ENCODE measurements at places on chromosomes 5 and 9. TPM values are rescaled to one million over a fixed set of nuclear protein-coding genes. Genes with fewer than 3 reads are reported as not detected.

- no peak for ATAC-seq
These were observed 334.4 kb downstream of the KCTD16 start for GRCh38 chr5:144504929-144505577.

The OLFM1 gene
- total RNA-seq: 13.5 TPM

DNA sequence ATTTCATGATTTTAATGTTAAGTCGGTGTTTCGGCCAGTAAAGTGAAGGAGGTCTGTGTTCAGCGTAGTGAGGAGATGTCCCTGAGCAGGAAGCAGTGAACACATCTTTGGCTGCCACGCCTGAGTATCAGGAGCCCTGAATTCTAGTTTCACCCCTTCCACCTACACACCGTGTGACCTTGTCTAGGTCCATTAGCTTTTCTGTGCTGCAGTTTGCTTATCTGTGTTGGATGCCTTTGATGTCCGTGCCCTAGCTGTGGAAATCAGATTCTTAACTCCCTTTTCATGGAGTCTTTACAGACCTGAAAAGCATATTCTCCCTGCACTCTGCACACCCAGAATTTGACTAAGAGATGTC, 601 bp downstream of the FBXO38 start:
- no peak for ATAC-seq

- ATAC-seq: no peak
These were observed 114.3 kb upstream of the EPB41L4A start for GRCh38 chr5:112533362-112533761.

The NRG2 gene
- 5.2 TPM for total RNA-seq

DNA sequence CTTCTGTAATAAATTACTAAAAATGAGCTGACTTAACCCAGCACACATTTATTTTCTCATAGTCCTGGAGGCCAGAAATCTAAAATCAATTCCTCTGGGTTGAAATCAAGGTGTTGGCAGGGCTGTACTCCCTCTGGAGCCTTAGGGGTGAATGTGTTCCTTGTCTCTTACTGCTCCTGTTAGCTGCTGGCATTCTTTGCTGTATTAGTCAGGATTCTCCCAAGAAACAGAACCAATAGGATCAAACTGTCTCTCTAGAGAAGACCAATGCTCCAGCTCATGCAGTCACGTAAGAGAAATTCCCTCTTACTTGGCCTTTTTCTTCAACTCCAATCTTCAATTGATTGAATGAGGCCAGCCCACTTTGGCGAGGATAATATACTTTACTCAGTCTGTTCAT, 15.3 kb upstream of the CD180 start:
- ATAC-seq: no peak

GRCh38 chr5:120405923-120406322, 58.2 kb upstream of the PRR16 start:
- no peak for ATAC-seq

Measured in gastroesophageal sphincter (tissue), 4 donors.